Activated CD4-positive, alpha-beta T cell treated with anti-CD3 and anti-CD28 coated beads, Interleukin-2, Interleukin-6, amounts not matched to agents 100 ng/mL and 50 ng/mL, durations not matched to agents 16 hours and 8 hours (primary cell): ENCODE measurements at places on chromosomes 7 and 10.

GRCh38 chr7:151075978-151076426 is 4.6 kb downstream of the FASTK start:
- DNase-seq, result no peak

DNA sequence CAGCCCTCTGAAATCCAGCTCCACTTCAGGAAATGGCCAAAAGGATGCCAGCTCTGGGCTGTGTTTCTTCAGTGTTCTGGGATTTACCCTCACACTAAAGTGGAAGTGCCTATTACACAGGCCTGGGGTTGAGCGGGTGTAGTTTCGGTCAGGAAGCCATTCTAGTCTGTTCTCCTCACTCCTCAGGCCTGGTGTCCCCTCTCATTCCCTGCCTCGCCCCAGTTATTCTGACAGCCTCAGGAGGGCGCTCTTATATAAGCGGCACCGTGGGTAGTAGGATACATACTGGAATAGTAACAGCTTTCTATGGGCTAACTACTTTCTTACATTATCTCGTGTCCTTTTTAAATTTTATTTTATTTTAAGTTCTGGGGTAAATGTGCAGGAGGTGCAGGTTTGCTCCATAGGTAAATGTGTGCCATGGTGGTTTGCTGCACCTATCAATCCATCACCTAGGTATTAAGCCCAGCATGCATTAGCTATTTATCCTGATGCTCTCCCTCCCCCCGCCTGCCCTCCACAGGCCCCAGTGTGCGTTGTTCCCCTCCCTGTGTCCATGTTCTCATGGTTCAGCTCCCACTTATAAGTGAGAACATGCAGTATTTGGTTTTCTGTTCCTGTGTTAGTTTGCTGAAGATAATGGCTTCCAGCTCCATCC is 12.2 kb upstream of the LGI1 start:
- DNase-seq, result peak; percentile 17

- no peak for DNase-seq
These were observed 482.2 kb upstream of the C7orf33 start for GRCh38 chr7:148108381-148108780.

DNA sequence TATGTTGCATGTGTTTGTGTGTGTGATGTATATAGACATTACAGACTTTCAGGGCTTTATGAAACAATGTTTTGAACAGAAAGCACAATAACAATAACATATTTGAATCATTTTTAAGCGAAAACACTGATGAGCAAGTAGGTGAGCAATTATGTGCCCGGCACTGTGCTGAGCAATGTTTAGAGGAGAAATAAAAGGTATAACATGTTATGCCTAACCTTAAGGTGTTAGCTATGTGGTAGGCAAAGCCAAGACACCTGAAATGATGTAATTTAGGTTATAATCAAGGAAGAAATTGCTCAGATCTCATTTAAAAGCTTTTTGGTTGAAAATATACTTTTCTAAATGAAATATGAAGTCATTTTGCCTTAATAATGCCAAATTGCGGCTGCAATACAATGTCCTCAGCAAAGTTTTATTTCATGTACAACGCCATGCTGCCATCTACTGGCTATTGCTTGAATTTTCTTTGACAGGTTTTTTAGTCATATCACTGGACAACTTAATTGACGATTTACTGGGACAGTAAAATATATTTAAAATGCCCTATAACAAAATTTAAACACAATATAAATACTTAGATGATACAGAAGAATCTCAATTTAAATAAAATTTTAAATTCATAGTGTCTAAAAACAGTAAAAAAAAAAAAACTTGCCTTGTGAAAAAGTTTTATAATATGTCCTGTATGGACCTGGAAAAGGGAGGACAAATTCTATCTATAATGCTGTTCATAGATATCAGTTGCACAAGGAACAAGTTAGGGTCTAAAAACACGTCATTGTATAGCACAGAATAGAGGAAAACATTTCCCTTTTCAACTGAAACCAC is 131.1 kb upstream of the CDK1 start:
- peak; percentile 75 for DNase-seq

- DNase-seq, result no peak
These were observed 12.9 kb downstream of the NPFFR1 start for GRCh38 chr10:70270952-70271351.

- no peak for DNase-seq
These were observed 370.2 kb downstream of the PPP1R3A start for GRCh38 chr7:113548561-113548960.

DNA sequence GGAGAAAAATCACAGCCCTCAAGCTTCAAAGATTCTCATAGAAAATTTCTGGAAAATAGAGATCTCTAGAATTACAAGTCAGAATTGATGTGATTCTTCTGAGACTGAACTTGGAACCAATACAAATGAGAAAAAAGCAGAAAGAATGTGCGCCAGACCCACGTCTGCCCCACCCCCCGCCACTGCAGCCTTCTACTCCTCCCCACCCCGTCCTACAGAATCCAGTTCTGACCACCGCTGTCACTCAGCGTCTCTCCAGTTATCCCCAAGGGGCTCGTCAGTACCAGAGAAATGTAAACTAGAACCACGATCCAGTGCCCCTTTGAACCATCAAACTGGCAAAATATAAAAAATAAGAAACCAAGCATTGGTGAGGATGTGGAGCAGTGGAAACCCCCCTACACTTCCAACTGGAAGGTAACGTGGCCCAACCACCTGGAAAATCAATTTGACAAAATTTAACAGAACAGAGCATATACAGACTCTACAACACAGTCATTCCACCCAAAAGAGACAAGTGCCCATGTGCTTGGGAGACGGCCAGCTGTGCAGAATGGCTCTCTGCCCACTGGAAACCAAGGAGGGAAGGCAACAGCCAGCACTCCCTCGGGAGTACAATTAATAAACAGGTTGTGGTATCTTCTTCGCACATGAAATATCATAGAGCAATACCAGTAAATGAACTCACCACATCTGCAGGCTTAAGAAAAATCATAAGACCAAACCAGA is 397.9 kb downstream of the TNS3 start:
- no peak for DNase-seq

- DNase-seq, result no peak
These were observed 1104.2 kb upstream of the LRRN3 start for GRCh38 chr7:109986701-109987100.

DNA sequence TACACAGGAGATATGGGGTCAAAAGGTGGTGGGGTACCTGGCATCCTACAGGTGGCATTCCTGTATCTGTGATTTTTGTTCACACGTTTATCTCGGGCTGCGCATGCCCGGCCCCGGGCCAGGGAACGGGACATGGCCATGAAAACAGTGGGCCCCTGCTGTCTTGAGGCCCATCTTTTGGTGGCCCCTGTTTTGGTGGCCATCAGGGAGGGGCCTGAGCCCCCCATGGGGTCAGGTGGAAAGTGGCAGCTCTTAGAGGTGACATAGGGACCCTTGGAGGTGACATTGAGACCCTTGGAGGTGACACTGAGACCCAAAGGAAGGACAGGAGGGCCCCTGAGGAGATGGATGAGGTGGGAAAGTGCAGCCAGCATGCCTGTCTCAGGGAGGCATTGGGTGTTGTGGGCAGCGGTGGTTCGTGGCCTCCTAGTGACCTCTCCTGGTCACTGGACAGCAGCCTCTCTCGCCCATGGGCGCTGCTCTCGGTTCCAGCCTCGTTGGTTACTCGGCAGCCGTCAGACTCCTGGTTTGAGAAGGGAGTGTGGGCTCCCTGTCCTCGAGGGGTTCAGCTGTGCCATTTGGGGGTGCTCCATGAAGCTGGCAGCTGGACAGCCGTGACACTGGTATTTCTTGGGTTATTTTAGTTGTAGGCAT is 39.9 kb downstream of the INPP5A start:
- no peak for DNase-seq

GRCh38 chr10:47233631-47234030 is 66.4 kb upstream of the GDF10 start:
- no peak for DNase-seq

- DNase-seq, result no peak
These were observed 129.6 kb upstream of the SEMA3A start for GRCh38 chr7:84324136-84324630.

DNA sequence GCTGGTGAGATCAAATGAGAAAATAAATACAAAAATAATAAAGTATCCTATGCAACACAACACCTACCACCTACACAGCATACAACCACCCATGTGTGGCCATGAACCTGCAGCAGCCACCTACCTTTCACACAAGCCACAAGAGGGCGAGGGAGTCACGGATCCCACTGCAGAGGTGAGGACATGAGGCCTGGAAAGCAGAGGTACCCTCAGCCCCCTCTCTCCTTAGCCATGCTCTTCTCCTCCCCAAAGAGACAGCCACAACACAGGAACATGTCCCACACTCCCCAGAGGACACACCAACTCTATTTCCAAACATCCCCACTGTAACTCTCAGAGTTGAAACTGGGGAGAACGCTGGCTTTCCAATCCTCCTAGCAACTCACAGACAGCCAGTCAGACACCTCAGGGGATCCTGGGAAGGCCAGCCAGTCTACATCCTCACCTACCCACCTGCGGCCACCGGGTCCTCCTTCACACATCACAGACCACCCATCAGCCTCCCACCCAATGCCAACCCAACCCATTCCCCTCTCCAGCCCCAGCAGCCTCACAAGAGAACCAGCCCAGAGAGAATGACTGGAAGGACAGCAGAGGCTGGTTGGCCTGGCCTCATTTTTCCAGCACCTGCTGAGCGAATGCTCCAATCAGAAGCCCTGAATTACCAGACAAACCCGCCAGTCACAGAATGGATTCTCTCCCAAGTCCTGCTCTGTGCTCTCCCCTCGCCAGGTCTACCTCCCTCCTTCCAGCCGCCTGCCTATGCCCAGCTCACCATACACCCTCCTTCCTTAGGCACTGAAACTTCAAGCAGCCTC is 18.4 kb downstream of the DLG5 start:
- DNase-seq, result no peak

GRCh38 chr7:55513868-55514267 is 58.4 kb downstream of the VOPP1 start:
- no peak for DNase-seq

DNA sequence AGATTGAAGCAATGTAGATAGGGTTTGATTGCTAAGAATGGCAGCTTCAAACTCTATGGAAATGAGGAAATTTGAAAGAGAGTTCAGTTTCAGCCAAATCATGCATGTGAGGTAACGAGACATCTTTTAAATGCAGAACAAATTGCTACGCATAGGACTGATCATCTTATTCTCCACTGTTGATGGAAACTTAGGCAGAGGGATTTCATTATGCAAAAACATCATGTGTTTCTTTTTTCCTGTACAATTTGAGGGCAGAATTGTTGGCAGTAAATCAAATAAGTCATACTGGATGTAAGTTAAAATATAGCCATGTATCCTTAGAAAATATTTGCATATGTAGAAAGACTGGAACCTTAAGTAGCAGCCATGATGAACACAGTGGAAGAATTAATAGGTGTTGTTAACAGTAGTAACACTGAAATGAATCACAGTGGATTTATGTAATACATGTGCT is 327.4 kb downstream of the CDK14 start:
- no peak for DNase-seq

DNA sequence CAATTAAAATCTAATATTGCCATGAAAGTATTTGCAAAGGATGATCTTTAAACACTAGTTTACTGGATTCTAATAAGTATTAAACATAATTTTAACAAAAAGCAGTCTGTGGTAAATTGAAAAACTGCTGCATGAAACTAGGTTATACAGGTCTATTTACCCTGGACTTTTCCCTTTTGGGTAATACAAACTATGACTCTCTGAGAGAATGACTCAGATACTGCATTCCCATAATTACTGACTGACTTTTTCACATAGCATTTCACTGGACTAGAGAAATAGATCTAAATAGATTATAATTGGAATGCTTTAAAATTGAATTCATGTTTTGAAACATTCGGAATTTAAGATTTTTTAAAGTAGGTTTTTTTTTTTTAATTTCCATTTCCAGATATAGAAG is 395.7 kb downstream of the THSD7A start:
- no peak for DNase-seq

DNA sequence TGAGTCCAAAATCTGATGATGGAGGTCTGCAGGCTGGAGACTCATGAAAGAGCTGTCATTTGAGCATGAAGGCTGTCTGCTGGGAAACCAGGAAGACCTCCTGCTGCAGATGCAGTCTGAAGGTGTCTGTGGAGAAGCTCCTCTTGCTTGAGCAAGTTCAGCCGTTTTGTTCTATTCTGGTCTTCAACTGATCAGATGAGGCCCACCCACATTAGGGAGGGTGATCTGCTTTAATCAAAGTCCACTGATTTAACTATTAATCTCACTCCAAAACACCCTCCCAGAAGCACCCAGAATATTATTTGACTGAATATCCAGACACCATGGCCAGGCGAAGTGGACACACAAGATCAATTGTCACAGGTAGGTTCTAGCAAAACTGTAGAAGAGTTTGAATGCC is 116.5 kb downstream of the GATA3 start:
- no peak for DNase-seq

GRCh38 chr7:55365205-55365674 is at the start of gene LANCL2:
Gene LANCL2, plus strand, starts transcription at chr7:55365337. Its CDS starts 689 bp downstream, at chr7:55366026.
- no peak for DNase-seq

GRCh38 chr7:2493205-2494164 is 17.3 kb upstream of the GRIFIN start:
- DNase-seq, result no peak

GRCh38 chr7:36970551-36971514 is 246.5 kb upstream of the AOAH start:
- DNase-seq, result no peak

- peak; percentile 94 for DNase-seq
These were observed 24.6 kb downstream of the VSIR start for GRCh38 chr10:71748671-71749191.

- DNase-seq, result no peak
These were observed 31.7 kb upstream of the AGR2 start for GRCh38 chr7:16836481-16836880.

DNA sequence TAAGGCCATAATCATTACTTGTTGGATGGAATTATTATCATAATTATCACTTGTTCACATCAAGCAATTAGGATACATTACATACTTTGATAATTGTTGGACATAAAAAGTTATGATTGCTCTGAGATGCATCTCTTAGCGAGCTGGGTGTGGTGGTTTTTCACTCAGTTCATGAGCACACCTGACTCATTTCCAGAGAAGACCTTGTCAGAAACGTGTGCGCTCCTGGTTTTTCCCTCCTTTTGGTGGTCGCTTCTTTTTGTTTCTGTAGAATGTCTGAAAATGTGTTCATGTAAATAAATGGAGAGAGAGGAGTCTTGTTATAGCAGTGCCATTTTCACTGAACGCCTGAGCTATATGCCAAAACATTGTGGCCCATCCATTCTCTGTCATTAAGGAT is 141.3 kb downstream of the PAXIP1 start:
- no peak for DNase-seq

GRCh38 chr10:72720814-72721660 is 29.1 kb downstream of the MCU start:
- DNase-seq, result no peak

GRCh38 chr7:28598586-28598985 is 186.3 kb downstream of the CREB5 start:
- DNase-seq, result no peak

GRCh38 chr7:44224974-44225565 is 24.3 kb downstream of the YKT6 start:
- DNase-seq, result no peak

- no peak for DNase-seq
These were observed 81.1 kb upstream of the MBL2 start for GRCh38 chr10:52853704-52854103.
